Fibroblast of the aortic adventitia (primary cell): ENCODE measurements at places on chromosomes 4 and X.

DNA sequence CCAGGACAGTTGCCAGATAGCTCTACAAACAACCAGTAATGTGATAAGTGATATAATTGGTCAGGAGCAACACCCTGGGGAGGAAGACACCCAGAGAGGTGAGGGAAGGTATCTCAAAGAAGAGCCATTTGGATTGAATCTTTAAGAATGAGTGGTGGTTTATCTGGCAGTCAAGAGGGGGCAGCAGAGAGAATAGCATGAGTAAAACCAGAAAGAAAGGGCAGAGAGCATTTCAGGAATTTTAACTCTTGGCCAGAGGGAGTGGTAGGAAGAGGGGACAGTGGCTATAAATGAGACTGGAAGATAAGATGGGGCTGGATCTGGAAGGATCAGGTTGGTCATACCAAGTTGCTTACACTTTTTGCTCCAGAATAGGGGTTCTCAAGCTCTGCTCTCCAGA is 5.9 kb upstream of the SEPTIN6 start:
- DNase-seq = peak; percentile 81

DNA sequence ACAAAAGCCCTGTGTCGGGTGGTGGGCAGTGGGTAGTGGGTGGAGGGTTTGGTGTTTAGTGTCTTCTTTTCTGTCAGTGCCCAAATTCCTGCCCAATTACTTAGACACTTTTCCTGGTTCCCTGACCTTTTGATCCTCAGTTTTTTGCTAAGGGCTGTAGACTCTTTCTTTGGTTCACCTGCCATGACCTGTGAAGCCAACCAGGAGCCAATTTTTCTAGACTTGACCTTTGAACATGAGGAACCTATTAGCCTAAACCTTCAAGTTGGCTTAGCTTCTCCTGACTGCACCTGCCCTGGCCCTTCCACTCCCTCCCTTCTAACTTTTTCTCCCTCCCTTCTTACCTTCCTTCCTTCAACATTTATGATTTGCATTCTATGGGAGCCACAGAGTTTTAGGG is 94.5 kb downstream of the MID1IP1 start:
- DNase-seq = no peak

DNA sequence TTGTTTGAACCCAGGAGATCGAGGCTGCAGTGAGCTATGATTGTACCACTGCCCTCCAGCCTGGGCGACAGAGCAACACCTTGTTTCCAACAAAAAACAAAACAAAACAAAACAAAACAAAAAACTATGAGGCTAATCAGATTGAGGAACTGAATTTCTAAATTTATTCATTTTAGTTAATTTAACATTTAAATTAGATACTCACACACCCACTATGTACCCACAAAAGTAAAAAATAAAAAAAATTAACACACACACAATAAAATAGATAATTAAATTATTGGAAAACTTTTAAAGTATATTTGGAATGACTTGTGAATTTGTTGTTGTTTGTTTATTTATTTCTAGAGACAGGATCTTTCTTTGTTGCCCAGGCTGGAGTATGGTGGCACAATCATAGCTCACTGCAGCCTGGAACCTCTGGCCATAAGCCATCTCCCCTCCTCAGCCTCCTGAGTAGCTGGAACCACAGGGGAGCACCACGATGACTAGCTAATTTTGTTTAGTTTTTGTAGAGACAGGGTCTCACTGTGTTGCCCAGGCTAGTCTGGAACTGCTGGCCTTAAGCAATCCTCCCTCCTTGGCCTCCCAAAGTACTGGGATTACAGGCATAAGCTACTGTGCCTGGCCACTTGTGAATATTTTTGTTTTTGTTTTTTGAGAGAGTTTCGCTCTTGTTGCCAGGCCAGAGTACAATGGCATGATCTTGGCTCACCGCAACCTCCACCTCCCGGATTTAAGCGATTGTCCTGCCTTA is 9.8 kb upstream of the ZNF157 start:
- DNase-seq = no peak

DNA sequence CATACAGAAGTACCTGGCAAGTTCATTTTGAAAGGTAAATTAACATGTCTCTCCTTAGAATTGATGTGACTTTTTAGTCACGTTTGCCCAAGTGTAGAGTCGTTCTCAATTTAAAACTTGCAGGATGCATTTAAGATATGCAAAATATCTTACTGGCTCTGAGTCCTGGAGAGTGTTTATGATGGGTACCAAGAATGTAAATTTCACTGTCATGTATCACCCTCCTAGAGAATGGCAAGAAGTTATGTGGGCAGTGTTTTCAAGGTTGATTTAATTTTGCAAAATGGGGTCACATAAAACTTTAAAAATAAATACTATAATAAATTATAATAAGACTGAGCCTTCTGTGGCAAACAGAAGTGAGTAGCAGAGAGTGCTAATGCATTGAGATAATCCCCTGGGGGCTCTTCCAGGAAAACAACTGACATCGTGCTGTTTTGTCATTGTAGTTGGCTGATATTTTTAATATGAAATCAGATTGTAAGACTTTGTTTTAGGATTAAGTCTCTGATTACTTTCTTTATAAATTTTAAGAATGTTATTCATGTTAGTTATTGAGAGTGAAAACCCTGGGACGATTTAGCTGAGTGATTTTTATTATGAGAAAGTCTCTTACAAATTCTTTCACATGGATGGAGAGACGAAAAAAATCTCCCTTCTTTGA is 103.0 kb downstream of the AFF1 start:
- no peak for DNase-seq

DNA sequence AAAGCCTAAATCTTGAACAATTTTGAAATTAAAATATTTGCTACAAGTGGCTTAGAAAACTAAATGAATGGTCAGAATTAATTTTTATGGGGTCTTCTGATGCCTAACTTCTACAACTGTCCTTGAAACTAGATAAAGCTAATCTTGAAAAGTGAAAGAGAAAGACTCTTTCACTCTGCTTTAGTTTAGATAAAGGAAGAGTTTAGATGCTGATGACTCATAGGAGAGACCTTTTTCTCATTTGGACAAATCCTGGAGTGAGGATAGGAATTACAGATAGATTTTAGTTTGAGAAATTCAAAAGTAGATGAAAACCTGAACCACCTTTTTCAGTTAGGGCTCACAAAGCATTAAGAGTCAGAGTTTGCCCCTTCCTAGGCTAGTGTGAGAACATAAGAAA is 342.3 kb upstream of the GRID2 start:
- DNase-seq = peak; percentile 19

DNA sequence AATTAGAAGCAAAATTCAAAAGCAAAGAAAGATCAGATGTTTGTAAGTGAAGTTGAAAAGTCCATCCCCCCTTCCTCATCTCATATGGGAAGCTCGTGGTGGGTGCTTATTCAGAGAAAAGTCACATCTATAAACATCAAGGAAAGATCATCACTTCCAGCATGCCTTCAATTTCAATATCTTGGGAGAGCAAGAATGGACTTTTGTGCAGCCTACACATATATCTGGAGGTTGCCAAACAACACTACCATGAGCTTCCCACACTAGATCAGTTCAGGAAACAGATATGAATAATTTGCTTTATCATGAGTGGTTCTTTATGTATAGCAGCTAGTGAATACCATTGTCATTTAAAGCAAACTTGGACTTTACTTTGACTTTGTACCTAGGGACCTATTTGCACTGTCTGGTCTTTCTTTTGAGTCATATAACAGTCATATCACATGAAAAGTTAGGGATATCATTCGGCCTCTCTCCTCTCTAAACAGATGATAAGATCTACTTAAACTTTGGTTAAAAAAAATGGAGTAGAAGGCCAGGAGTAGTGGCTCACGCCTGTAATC is 5.6 kb upstream of the TBL1X start:
- no peak for DNase-seq

DNA sequence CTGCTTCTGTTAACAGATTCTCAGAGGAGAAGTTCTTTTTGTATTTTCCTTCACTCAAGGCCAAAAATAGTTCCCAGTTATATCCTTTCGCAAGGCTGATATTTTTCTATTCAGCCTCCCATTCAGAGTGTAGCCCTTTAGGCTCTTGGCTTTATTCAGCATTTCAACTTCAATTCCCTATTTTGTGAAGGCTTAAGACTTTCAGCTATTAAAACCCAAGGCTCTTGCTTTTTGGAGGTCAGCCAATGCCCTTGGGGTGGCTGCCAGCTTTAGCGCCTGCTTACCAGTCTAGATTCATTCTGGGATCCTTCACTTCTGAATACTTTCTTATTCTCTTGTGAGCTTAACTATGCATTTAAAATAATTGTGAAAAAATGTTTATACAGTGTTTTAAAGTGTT is 57.3 kb upstream of the ADGRA3 start:
- peak; percentile 16 for DNase-seq

DNA sequence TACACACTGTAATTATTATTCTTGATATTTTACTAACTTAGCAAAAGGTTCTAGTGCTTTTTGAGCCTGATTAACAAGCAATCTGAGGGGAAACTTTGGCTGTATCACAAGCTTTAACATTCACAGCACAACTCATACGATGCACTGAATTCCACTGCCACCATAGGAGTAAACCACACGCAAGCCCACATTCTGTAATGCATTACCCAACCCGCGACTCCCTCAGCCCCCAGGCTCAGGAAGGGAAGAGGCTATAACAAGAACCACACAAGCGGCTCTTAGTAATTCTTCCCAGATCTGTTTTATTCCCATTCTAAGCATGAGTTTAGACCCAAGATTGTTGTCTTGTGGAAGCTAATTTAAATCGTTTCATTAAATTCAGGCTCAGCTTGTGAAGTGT is 138.5 kb upstream of the TBL1X start:
- no peak for DNase-seq

GRCh38 chr4:26741491-26741871 is 119.2 kb upstream of the STIM2 start:
- DNase-seq = peak; percentile 83

GRCh38 chr4:56723659-56724230 is 42.6 kb upstream of the HOPX start:
- DNase-seq = no peak

DNA sequence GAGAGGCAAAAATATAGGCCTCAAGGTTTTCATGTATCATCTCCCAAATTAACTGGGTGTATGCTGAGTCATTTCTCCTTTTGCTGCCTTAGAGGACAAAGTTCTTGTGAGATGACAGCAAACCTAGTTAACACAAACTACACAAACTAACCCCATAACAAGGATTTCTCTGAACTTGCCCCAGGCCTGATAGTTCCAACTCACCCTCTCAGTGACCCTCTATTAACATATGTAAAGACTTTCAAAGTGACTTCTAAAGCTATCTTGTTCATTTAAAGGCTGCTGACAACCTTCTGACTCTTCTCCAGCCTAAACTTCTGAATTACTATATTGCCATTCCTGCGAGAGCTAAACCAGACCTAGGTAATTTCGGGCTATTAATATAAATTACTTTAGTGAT is 43.2 kb upstream of the CCDC149 start:
- no peak for DNase-seq

GRCh38 chrX:120463241-120463640 is 5.9 kb downstream of the LAMP2 start:
- peak; percentile 75 for DNase-seq

- DNase-seq = peak; percentile 28
These were observed 584.2 kb upstream of the INTU start for GRCh38 chr4:127048376-127049044.

DNA sequence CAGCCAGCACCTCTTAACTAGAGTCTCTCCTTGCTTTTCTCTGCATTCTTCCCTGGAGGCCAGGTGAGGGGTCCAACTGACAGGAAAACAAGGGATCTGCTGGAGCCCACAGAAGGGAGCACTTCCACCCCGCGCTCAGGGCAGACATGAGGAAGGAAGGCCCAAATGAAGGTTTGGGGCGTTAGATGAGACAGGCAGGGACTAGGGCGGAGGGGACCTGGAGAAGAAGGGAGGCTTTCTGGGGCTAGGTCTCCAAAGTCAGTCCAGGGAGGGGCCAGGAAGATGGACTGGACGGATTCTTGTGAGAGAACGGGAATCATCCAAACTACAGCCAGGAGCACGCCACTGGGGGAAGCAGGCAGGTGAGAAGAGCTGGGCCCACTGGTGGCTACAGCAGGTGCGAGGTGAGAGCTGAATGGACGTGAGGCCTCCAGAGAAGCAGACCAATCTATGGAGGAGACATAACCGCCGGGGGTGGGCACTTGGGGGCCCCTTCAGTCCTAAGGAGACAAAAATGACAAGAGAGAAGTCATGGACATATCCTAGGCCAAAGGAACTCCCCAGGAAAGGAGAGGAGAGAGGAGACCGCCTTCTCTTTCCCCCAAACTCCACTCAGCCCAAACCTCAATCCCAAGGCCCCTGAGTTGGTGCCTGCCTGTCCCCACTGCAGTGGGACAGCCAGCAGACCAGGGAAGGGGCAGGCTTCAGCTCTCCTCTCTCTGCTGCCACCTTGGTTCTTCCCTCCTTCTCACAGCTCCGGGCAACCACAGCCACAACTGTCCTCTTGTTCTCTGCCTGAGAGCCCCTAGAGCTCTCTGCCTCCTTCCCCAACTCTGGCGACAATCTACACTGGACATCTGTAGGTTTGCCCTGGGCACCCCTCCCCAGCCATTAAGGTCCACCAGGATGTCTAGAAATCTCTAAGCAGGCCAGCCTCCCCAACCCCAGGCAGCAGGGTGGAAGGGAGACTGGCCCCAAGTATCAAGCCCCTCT is 7.0 kb downstream of the APLN start:
- DNase-seq = no peak

- no peak for DNase-seq
These were observed 333.1 kb upstream of the IGFBP7 start for GRCh38 chr4:57443308-57443707.

- DNase-seq = no peak
These were observed 17.6 kb downstream of the TBL1X start for GRCh38 chrX:9482408-9482807.
